SJCRH30 (cell line): ENCODE measurements at places on chromosomes 7 and 10.

GRCh38 chr7:121139427-121139826 is 150.9 kb downstream of the CPED1 start:
- H3K4me1 ChIP-seq = no peaks in the 10 kb centered on the region; the same call in 1 of the 2 replicates
- no peaks in the 10 kb centered on the region for H3K27me3 ChIP-seq
- no peak overlapping the region for H3K4me3 ChIP-seq
- H3K36me3 ChIP-seq = no peaks in the 10 kb centered on the region
- DNase-seq = no peak

DNA sequence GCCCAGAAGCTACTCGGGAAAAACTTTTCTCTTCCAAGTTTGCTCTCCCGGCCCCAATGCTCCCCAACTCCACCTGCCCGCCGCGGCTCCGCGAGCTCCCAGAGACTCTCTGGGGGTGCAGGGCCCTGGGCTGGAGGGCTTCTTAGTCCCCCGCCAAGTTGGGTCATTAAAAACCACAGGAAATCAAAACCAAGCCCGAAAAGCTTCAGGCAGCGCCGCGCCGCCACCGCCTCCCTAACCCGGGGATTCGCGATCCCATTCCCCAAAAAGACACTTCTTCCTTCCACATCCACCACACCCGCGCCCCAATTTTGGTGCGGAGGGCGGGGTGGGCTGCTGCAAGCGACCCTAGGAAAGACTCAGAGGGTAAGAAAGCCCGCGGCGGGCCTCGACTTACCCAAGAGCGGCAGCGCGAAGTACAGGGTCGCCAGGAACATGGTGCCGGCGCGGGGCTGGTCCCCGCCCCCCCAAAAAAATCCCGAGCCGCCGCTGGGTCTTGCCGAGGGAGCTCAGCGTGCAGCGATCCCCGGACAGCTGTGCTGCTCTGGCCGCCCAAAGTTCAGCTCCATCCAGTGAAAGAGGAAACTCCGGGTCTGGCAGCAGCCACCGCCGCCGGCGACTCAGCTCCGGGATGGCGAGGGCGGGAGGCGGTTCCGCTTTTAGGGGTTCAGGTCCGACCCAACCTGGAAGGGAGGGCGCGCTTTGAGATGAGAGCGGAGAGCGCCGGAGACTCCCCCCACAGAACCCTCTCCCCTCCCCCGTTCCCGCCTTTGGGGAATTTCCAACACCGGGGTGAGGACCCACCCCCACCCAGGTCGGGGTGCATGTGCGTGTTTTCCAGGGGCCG is 1.2 kb downstream of the GFRA1 start:
- H3K27me3 ChIP-seq = no peaks in the 10 kb centered on the region
- H3K36me3 ChIP-seq = 0 out of 2 replicates have a peak, but pooled peaks cover 5% of the 10 kb centered on the region
- peak overlapping the region; percentile 56 for H3K27ac ChIP-seq

GRCh38 chr7:73971322-73971703 is 56.7 kb upstream of the ELN start:
- peaks cover 4% of the 10 kb centered on the region; the same call in 1 of the 2 replicates for H3K27me3 ChIP-seq
- DNase-seq = no peak
- no peak overlapping the region for H3K4me3 ChIP-seq
- no peaks in the 10 kb centered on the region for H3K4me1 ChIP-seq
- no peaks in the 10 kb centered on the region for H3K36me3 ChIP-seq

- no peaks in the 10 kb centered on the region for H3K27me3 ChIP-seq
- no peak for DNase-seq
- no peak overlapping the region for H3K27ac ChIP-seq
- no peaks in the 10 kb centered on the region for H3K36me3 ChIP-seq
Measured at GRCh38 chr10:123797813-123798212, 93.8 kb downstream of the CPXM2 start.

- DNase-seq = no peak
- H3K4me3 ChIP-seq = no peak overlapping the region
- H3K36me3 ChIP-seq = no peaks in the 10 kb centered on the region
- H3K4me1 ChIP-seq = no peaks in the 10 kb centered on the region
- no peak overlapping the region for H3K27ac ChIP-seq
- no peaks in the 10 kb centered on the region for H3K27me3 ChIP-seq
Measured at GRCh38 chr10:129426606-129427005, 40.4 kb upstream of the MGMT start.

- no peak for DNase-seq
Measured at GRCh38 chr10:69338133-69338456, 59.8 kb downstream of the HK1 start.

- H3K36me3 ChIP-seq = no peaks in the 10 kb centered on the region
- H3K4me1 ChIP-seq = no peaks in the 10 kb centered on the region
- no peak overlapping the region for H3K27ac ChIP-seq
- DNase-seq = no peak
Measured at GRCh38 chr10:20515654-20516053, 381.5 kb downstream of the NEBL start.

DNA sequence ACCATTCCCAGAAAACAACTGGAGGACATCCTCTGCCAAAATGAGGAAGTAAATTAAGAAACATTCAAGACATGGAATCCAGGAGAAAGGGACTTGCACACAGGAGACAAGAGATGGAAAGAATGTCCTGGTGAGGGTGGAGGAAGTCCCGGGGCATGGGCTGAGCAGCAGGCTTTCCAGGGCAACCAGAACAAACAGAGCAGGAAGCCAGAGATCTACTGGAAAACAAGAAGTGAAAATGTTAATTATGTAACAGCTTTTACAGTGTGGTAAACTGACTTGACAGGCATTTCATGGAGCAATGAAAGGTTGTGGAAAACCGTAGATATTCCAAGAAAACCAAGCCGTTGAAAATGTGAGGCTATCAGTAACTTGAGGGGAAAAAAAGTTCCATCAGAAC is 55.2 kb upstream of the ZNF746 start:
- H3K36me3 ChIP-seq = peaks cover 64% of the 10 kb centered on the region
- H3K27me3 ChIP-seq = no peaks in the 10 kb centered on the region
- H3K4me1 ChIP-seq = no peaks in the 10 kb centered on the region
- H3K27ac ChIP-seq = no peak overlapping the region
